Muscle of arm (tissue), 14 donors: ENCODE measurements at places on chromosomes 16 and 17.

DNA sequence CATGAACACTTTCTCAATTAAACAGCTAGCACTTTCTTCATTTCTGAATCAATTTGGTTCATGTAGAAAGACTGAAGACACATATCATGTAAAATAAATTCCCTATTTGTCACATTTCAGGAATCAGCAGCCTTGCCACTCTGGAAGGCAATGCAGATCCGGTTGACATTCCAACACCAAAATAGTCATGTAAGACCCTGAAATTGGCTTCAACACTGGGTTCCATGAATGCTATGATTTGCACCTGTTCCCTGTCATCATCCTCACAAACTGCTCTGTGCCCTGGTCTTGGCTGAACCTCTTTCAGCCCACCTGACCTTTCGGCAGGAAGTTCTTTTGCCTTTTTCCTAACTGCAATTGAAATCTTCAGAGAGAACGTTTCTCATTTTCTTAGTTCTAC is 156.9 kb downstream of the CDH8 start:
- DNase-seq: no peak

DNA sequence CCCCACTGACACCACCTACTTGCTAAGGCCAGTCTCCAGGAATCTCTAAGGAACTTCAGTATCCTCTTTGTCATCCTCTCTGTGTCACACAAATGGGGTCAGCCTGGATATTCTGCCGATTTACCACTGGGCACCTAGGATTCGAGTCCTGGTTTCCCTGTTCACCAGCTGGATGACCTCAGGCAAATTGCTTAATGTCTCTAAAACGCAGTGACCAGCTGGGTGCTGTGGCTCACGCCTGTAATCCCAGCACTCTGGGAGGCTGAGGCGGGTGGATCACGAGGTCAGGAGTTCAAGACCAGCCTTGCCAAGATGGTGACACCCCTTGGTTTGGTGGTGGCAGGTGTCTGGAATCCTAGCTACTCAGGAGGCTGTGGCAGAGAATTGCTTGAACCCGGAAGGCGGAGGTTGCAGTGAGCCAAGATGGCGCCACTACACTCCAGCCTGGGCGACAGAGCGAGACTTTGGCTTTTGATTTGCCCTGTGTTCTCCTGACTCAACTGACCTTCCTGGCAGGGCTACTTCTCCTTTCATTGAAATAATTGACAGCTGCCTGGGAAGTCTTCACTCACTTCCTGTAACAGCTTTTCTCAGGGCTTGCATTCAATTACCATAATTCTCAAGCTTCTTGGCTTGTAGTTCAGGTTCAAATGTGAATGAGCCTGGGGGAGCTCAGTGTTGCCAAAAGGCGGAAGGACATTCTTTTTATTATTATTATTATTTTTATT is 15.4 kb downstream of the SYCE1L start:
- no peak for DNase-seq

- no peak for DNase-seq
Measured at GRCh38 chr17:82424001-82424862, 5.8 kb upstream of the OGFOD3 start.

- peak; percentile 95 for DNase-seq
Measured at GRCh38 chr17:77423589-77424451, 283.1 kb downstream of the SEC14L1 start.

GRCh38 chr16:49021136-49021535 is 260.5 kb downstream of the CBLN1 start:
- peak; percentile 75 for DNase-seq

DNA sequence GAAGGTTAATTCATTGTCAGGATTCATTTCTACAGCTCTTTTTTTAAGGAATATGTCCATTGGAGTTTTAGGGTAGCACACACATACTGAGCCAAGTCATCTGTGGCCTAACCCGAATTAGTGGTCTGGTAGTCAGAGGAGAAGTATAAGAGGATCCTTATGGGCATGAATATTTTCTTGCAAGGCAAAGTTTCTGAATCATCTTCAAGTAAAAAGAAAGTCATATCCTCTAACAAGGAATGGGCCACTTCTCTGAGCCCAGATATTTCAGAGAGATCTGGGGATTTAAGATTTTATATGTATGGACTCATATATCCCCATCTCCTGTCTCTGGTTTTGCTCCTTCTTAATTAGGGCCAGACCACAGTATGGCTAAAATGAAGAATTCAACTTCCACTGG is 99.2 kb upstream of the CDH8 start:
- no peak for DNase-seq

- no peak for DNase-seq
Measured at GRCh38 chr17:61456061-61456681, 3.9 kb downstream of the TBX4 start.

- no peak for DNase-seq
Measured at GRCh38 chr17:20184977-20185619, 175.9 kb downstream of the SPECC1 start.

DNA sequence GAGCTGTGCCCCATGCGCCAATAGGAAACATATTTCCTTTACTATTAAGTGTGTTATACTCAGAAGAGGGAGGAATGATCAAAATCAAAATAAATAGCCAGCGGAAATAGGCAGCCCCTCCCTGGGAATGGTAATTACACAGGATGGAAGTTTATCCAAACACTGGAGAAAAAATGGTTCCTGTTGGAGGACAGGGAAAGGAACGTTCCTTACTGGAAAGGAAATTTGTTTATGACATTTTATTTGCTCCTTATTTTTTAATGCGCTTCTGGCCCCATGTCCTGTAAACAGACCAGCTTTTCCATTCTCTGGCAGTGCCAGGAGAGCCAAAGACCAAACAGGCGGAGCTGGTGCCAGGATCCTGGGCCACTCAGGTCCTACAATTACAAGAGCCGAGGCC is 273.7 kb downstream of the SOX9 start:
- no peak for DNase-seq

- no peak for DNase-seq
Measured at GRCh38 chr16:12575288-12575687, 228.4 kb downstream of the CPPED1 start.

DNA sequence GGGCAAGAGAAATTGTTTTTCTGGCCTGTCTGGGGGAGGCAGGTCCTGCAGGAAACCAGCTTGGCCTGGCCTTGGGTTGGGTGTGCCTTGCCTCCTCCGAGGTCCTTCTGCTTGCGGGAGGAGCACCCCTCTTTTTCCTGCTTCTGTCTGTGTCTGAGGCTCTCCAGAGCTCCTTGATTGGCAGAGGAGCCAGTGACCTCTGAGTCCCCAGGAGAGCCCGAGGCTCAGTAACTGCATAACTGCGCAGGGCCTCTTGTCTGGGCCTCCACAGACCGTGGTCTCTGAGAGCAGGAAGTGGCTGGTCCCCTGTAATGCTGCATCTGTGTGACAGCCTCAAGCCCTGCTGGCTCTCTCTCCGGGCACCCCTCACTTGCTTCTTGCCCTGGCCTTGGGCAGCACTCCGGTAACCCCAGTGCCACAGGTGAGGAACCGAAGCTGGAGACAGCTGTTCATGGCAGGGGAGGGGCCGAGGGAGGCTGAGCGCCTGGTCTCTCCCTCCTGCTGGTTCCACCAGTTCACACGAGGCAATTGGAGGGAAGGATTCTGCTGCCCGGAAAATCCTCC is 1.6 kb downstream of the CAPN15 start:
- no peak for DNase-seq

- no peak for DNase-seq
Measured at GRCh38 chr17:42438600-42439567, 15.8 kb upstream of the CAVIN1 start.

DNA sequence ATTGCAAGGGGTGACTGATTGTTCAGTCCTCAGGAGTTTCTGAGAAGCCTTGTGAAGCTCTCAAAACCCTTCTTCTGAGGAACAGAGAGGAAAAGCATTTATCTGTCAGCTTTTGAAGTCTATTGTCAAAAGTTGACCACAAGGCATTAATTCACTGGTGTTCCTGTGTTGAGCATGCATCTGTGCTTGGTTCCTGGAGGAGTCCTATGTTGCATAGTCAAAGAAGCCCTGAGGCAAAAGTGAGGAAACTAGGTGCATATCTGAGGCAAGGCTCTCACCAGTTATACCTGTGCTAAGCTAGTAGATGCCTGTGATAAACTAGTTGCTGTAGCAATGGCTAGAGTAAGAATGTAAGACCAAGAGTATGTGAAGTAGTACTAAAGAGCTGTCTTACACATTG is 1.8 kb upstream of the HEATR6 start:
- no peak for DNase-seq
